ENCODE measurements at places on chromosomes 7 and 10. TPM values are rescaled to one million over a fixed set of nuclear protein-coding genes. Genes with fewer than 3 reads are reported as not detected.

The GOLGA7B gene
- under 0.01 TPM for total RNA-seq

The CTAGE8 gene
- 1.6 TPM for total RNA-seq

The MNX1 gene
- 0.63 TPM for total RNA-seq

The CPA1 gene
- not detected for total RNA-seq

The SAMD9 gene
- total RNA-seq = 0.98 TPM

The ST8SIA6 gene
- 0.49 TPM for total RNA-seq

The MRLN gene
- not detected for total RNA-seq

The CUBN gene
- 0.16 TPM for total RNA-seq

The LANCL2 gene
- total RNA-seq = 18.1 TPM

The CNNM1 gene
- total RNA-seq = 0.16 TPM

The TNPO3 gene
- total RNA-seq = 44.5 TPM

The EVX1 gene
- total RNA-seq = not detected

The ACBD7 gene
- total RNA-seq = 1.8 TPM

The FEZF1 gene
- total RNA-seq = not detected

The WEE2 gene
- not detected for total RNA-seq

The C10orf67 gene
- under 0.01 TPM for total RNA-seq

The CELF2 gene
- 12.4 TPM for total RNA-seq

The NOLC1 gene
- total RNA-seq = 28.9 TPM

The PKD1L1 gene
- under 0.01 TPM for total RNA-seq

The PON3 gene
- not detected for total RNA-seq

The LIPF gene
- not detected for total RNA-seq

The CEP55 gene
- 3.7 TPM for total RNA-seq

The SLC18A3 gene
- total RNA-seq = 0.13 TPM

The PLXDC2 gene
- total RNA-seq = 30.4 TPM

The LRRD1 gene
- total RNA-seq = not detected
